Left cardiac atrium (tissue), 4 donors: ENCODE measurements at places on chromosomes 7 and 10.

DNA sequence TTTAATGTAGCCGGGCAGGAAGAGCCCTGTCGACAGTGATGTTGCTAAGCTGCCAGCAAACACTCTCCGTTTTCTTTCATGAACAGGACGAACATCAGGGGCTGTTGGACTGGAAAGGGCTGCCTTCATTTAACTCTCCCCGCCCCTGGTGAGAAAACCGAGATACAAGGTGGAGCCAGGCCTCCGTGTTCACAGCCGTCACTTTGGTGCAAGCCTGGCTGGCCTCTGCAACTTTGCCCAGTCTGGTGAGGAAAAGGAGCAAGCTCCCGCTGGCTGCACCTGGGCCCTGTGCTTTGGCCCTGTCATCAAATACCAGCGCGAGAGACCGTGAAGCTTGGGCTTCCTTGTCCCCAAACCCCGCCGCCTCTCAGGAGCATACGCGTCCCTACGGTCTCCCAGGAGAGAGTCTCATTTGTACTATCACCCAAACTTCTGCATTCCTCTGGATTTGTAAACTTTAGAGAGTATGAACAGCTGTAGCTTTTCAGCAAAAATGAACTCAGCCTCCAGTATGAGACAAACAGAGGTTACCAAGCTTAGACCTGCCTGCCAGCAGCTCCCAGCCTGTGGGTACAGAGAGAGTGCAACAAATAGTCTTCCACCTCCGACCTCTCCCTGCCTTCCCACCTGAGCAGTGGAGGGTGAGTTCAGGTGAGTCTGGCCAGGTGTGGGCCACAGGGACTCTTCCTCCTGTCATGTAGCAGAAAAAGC lies 445.3 kb upstream of the MGMT start:
- DNase-seq = no peak

- DNase-seq = peak; percentile 93
Observed at GRCh38 chr10:70296406-70296899, 12.6 kb upstream of the NPFFR1 start.

GRCh38 chr7:104936546-104936945 lies 77.5 kb upstream of the KMT2E start:
- no peak for DNase-seq

DNA sequence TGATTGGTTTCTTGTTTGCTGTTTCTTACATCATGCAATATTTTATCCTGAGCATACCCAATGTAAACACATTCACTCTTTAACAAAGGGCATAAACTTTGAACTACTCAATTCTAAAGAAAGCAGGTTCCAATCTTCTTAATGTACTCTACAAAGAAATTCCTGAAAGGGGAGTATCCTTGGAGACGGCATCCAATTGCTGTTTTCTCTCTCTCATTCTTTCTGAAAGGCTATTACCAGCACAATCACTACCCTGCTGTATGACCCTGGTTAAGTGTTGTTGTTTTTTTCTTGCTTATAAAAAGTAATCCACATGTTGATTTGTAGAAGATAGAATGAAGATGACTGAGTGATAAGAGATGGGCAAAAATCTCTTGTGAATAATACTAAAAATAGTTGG lies 176.0 kb downstream of the ZNF365 start:
- no peak for DNase-seq

GRCh38 chr10:510415-510881 lies 179.0 kb downstream of the DIP2C start:
- peak; percentile 45 for DNase-seq

GRCh38 chr7:73443548-73444255 lies 10.1 kb downstream of the FZD9 start:
- DNase-seq = no peak

DNA sequence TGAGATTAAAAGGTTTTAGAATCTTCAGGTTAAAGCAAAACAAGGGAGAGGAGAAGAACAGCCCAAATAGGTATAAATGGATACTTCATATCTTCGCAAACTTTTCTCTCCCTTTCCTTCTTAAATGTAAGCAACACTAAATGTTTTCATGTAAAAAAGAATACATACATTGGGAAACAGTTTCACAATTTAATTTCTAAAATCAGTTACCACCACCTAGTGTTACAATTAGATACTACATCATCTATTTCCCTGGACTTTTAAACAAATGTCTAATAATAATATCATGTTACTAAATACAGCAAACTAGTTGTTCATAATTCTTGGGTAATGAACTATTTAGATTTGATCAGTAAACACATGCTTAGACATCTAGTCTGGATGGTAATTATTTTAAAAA lies 35.8 kb downstream of the MINDY3 start:
- DNase-seq = no peak

- DNase-seq = no peak
Observed at GRCh38 chr7:133371616-133372015, 118.7 kb downstream of the EXOC4 start.

DNA sequence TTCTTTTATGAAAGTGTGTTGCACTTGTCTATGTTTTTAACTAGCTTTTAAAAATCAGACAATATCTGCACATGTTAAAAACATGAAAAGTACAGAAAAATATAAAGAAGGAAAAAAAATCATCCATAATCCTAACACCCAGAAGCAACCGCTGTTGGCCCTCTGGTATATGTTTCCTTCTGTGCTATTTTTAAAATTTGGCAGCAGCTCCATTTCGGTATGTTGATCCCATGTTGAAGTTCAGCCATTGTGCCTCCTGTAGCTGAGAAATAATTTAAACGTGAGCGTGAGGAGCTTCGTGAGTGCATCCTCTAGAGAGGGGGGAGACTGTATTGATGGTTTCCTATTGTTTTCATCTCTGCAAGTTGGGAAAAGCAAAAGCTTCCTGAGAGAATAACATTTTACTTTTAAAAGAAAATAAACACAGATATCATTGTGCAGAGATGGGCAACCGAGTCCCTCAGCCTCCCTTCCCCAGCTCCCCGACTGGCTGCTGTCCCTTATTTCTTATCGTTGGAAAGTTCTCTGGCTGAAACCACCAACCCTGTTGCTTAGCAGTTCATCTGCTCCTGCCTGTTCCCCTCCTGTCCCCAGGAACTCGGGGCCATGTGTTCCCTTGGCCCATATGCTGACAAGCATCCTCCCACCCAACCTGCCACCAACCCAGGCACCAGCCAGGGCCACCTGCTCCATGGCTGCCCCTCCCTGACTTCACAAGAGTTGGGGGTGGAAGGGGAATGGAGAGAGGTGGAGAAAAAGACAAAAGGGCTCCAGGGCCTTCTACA lies 499.1 kb upstream of the PODXL start:
- no peak for DNase-seq

DNA sequence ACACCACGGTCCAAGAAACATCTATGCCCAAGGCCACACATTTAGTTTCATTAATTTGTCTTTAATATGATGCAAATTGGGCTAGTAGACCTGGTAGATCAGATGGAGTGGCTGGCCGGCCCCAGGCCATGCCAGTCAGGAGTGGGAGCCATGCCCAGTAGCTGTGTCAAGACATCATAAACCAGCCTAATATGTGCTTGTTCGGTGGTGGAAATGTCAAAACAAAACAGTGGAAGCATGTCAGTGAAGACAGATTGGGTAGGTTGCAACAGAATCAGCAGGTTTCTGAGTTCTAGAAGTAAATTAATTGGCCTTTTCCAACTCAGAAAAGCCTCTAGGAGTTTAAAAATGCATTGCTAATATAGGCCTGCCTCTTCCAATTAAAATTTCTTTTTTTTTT lies 124.7 kb downstream of the NRP1 start:
- DNase-seq = no peak

- no peak for DNase-seq
Observed at GRCh38 chr7:121352323-121352722, 23.5 kb downstream of the WNT16 start.

- no peak for DNase-seq
Observed at GRCh38 chr7:52749880-52750279, 285.6 kb upstream of the POM121L12 start.

DNA sequence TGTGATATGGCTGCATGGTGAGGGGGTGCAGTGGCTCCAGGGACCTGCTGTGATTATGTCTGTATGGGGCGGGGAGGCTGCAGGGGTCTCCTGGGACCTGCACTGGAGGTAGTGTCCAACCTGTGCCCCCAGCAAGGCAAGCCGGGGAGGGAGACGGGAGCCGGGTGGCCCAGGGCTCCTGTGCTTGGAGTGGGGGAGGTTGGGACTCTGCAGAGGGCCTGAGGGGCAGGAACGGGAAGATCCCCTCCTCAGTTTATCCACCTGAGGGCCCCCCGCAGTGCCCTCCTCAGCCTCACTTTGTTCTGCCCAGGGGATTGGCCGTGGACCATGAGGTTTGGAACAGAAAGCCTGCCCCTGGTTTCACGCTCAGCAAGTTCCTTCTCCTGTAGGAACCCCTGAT lies 22.8 kb upstream of the PWWP2B start:
- no peak for DNase-seq

DNA sequence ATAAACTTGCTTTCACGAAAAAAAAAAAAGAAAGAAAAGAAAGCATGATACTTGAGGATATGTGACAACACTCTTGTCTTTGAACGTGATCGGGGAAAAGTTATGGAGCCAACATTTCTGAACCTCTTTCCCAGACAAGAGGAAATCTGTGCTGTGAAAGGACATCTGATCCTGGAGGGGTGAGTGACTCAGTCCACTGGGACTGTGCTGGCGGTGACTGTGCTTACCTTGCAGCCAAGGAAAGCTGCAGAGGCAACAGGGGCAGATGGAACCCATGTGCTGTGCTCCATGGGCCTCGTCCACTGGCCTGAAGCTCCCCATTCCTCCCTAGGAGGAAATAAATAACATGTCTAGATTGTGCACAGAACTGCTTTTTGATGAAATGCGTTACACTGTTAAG lies 116.5 kb upstream of the RAB11FIP2 start:
- no peak for DNase-seq

- no peak for DNase-seq
Observed at GRCh38 chr7:23462846-23463245, 7.4 kb downstream of the IGF2BP3 start.

GRCh38 chr10:33125522-33126517 lies 167.8 kb upstream of the ITGB1 start:
- no peak for DNase-seq

DNA sequence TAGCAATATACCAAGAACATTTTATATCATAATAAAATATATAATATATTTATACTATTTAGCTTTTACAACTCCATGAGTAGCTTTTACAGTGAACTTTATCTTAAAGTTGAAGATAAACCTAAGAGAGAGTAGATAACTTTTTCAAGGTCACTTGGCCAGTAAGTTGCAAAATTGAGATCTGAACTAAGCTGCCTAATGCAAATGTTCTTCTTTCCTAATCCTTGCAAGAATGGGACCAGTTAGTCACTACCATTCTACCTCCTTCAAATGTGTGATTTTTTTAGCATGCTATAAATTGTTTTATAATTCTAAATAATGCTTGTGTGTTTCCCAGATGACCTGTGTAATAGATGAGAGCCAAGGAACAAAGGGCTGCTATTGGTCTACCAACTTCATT lies 47.8 kb downstream of the CH25H start:
- DNase-seq = no peak

DNA sequence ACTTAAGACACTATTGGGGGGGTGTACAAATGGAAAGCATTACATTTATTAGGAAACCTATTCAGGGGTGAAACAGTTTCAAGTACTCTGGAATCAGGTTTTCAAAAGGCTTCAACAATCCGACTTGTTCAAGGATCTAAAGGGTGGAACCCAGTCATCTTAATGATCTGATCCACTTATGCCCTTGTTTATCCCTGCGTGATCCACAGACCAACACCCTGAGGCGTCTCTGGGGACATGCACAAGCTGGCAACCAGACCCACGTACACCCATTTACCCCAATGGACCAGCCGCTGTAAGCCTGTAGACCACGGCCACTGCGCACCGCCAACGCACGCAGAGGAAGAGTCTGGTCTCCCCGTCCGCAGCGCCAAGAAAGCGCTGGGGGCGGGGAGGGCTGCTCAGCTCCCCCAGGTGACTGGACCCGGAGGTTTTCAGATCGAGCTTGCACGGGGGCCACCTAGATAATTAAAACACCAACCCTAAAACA lies 13.4 kb downstream of the HNRNPF start:
- no peak for DNase-seq

- DNase-seq = no peak
Observed at GRCh38 chr10:93410697-93411348, 71.3 kb downstream of the MYOF start.

GRCh38 chr10:78059906-78060702 lies 26.4 kb downstream of the RPS24 start:
- no peak for DNase-seq

DNA sequence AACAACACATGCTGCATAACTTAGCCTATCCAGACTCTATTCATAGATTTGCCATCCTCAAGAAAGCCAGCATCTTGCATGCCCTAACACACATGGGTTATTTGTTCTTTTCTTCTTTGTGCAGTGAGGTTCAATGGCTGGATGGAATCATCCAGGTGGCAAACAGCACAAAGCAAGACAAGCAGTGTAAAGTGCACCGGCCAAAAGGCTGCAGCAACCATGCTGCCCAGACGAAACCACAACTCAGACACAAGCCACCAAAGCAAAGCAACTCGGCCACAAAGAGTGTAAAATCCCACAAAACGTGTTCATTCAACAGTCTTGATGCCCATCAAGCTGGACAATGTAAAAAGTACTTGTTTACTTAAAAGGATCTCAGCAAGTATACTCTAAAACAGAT lies 76.9 kb downstream of the PIP4K2A start:
- no peak for DNase-seq

GRCh38 chr7:157475095-157475494 lies 138.3 kb downstream of the DNAJB6 start:
- no peak for DNase-seq

- no peak for DNase-seq
Observed at GRCh38 chr10:16789261-16789660, 28.0 kb downstream of the RSU1 start.

DNA sequence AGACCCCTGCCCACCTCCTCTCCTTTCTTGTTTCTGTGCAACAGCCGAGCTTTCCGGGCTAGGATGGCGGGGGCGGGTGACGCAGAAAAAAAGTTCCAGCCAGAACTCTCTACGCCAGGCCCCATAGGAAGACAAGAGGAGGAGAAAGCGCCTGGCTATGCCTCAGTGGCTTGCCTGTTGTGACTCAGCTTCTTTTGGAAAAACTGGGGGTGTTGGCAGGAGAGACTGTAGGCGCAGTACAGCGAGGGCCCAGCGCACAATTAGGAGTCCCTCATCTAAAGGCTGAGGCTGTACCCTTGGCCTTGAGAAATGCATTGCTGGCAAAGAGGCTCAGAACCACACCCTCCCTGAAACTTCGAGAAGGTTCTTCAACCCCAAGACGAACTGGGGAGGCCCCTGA lies 28.0 kb upstream of the KPNA7 start:
- DNase-seq = no peak

- DNase-seq = no peak
Observed at GRCh38 chr10:20879136-20879535, 18.0 kb downstream of the NEBL start.

DNA sequence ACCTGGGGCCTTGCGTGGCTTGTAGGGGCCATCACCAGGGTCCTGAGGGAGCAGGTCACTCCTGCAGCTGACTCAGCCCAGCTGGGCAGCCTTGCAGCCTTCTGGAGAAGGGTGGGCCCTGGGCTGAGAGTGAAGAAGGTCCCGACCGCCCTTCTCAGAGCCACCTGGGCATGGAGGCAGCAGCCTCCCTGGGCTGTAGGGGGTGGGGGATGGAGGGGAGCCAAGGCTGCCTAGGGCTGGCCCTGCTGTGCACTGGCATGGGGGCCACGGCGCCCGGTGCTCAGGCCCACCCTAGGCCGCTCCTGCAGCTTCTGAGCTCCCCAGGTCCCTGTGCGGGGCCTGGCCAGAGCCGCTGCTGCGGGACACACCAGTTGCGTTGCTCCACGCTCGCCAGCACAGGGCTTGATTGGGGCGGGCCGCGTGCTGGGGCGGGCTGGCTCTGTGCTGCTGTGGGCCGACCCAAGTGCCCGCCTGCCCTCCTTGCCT lies 63.6 kb upstream of the NKX6-2 start:
- DNase-seq = no peak
